Activated gamma-delta T cell treated with anti-CD3 and anti-CD28 coated beads, Interleukin-2, amount 50 U/mL, for 16 hours (primary cell): ENCODE measurements at places on chromosomes 12 and 14.

DNA sequence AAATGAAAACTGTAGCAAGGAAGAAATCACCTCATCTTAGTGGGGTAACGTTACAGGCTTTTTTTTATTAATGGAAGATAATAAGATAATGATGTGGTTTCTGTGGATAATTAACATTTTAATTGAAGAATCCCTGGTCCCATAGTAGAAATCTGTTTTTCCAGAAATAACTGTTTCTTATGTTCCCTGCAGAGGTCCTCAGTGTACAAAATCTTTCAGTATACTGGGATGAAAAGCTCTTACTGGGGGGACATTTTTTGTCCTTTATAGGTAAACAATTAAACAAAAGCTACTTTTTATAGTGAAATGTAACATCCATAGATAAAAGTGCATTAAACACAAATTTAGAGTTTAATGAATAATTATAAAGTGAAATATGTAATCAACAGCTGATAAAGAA, 312.2 kb downstream of the ATXN7L3B start:
- no peak for DNase-seq

- DNase-seq: no peak
Measured at GRCh38 chr12:59780605-59781135, 184.8 kb downstream of the SLC16A7 start.

- no peak for DNase-seq
Measured at GRCh38 chr12:131796754-131797587, 31.2 kb upstream of the MMP17 start.

GRCh38 chr12:116656306-116656705, 81.6 kb downstream of the SPRING1 start:
- DNase-seq: no peak

- DNase-seq: no peak
Measured at GRCh38 chr14:42980419-42980818, 1373.7 kb downstream of the LRFN5 start.
